ENCODE measurements at places on chromosomes 3 and 15.

DNA sequence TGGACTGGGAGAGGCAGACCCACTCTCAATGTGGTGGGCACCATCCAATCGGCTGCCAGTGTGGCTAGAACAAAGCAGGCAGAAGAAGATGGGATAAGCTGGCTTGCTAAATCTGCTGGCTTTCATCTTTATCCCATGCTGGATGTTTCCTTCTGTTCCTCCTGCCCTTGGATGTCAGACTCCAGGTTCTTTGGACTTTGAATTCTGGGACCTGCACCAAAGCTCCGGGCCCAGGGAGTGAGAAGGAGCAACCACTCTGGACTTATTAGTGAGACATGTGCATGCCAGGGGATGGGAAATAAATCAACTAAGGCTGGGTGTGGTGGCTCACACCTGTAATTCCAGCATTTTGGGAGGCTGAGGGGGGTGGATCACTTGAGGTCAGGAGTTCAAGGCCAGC, 20.0 kb upstream of the OSBPL11 start:
- DNase-seq = no peak

DNA sequence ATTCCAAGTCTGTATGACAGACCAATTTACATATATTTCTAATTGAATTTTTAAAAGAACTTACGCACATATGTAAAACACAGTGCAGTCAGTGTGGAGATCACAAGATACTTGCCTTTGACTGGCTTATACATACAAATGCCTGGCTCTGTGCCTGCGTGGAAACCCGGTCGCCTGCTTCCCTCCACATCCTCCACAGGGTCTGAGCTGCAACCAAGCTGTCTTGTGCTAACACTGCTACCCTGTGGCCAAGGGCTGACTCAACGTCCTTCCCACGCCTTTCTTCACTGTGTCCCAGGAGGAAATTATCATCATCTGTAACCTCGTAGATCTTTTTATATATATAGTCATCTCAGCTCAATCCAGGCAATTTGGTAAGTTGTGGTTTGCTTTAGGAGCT, 117.0 kb downstream of the WNT7A start:
- DNase-seq = no peak

DNA sequence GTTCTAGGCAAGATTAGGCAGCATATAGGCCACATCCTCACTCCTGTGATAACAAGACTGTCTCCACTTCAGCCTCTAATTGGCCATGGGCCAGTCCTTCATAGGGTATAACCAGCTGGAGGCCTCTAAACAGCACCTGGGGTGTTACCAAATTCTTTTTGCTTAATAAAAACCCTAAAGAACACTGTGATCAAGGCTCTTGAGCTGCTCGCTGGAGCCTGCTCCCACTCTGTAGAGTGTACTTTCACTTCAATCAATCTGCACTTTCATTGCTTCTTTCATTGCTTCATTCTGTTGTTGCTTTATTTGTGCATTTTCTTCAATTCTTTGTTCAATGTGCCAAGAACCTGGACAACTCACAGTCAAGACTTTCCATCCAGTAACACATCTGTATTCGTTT, 36.2 kb upstream of the TOPBP1 start:
- DNase-seq = no peak

GRCh38 chr3:181330821-181331563, 341.5 kb upstream of the DNAJC19 start:
- DNase-seq = no peak

DNA sequence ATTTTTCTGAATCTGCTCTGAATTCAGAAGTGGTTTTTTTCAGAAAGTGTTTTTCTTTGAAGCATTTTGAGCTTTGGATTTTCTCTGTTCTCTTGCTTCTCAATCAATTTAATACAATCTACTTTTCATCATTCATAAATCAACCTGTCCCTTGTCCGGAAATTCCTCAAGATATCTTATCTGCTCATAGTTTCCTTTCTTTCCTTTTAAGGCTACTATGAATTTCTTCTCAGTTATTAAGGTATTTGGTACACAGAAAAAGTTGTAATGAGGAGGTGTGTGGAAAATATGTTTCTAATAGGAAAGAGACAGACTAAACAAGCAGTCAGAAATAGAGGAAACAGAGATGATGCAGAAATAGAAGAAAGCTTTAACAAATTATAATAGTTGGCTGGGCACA, 14.4 kb downstream of the CGGBP1 start:
- no peak for DNase-seq

GRCh38 chr15:38048001-38048455, 113.6 kb downstream of the TMCO5A start:
- DNase-seq = peak; percentile 4

- no peak for DNase-seq
Measured at GRCh38 chr3:190089711-190090110, 31.0 kb downstream of the P3H2 start.

DNA sequence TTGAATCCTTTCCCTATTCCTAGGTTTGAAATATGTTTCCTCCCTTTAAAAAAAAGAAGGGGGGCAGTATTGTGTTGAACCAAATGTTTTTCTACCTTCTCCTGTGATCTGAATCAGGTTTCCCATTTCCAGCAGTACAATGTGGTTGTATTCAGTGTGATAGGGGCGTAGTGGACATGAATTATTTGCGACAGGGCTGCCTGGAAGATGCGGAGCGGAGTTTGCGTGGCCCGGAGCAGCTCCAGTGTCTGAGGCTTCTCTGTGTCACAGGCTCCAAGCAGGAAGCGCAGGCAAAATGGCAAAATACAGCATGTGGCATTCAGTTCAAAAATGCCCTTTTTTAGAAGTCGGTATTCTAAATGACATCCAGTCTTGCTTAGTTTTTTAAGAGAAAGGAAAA, 154.4 kb downstream of the PGPEP1L start:
- peak; percentile 96 for DNase-seq
